ENCODE measurements at places on chromosomes 3 and 15.

GRCh38 chr15:49990835-49991545 is 128.0 kb downstream of the ATP8B4 start:
- peak; percentile 15 for DNase-seq

DNA sequence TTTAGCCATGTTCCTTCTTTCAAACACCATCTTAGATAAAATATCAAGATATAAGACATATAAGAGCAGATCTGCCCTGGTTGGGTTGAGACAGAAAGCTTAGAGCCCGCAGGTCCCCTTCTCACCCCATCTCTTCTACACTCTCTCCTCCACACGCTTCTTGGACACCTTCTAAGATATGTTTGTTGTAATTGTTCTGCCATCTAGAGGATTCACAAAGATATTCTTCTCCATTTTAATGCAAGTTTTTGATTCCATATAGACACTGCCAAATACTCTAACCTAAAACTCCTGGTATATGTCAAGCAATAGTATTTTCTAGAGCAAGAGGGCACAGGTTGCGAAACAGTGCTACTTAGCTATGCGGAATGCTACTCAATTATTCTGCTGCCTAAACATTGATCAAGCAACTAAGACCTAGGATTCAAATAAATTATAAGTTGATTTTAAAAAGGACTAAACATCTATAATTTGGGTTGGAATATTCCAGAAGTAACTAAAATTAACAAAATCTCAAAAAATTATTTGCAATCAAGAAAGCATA is 6.8 kb downstream of the CHRM5 start:
- no peak for DNase-seq

DNA sequence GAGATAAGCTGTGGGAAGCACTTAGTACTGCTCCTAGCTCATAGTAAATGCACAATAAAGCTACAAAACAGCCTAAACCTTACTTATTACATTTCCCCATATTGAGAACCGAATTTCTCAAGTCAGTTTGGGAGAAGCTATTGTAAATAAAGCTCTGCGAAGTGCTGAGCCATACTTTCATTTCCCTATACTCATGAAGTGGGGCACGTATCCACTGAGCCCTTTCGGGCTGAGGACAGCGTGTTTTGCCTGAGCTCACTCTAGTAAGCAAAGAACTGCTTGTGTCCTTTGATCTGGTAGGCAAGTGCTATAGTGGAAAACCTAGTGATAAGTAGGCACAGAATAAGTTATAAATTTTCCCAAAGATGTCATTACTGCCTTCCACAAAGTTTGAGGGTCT is 165.0 kb downstream of the RSL24D1 start:
- DNase-seq: no peak

DNA sequence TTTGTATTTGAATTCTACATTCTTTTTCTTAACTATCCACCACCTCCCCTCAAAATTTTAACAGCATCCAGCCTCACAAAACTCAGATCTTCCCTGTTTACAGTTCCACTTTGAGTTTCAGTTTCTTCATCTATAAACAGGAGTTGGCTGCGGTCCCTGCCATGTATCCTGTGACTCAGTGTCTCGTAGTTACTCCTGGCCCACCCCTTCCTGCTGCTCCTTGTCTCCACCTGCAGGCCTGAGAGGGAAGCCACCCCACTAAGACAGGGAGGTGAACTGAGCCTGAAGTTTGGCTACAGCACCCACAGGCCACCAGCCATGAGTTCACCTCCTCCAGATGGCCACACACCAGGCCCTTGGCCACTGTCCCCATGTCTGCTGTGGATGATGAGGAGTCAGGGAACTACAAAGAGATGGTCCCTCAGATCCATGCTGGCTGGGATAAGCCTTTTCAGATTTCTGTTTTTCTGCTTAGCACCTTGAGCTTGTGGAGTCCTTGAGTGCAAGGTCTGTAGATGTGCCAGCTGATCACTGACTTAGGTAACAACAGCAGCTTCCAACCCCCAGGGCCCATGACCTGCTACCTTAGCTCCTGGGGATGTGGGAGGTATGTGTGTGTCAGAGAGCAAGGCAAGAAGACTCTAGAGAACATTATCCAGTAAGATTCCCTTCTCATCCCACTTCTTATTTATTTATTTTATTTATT is 37.5 kb downstream of the CD86 start:
- peak; percentile 72 for DNase-seq

DNA sequence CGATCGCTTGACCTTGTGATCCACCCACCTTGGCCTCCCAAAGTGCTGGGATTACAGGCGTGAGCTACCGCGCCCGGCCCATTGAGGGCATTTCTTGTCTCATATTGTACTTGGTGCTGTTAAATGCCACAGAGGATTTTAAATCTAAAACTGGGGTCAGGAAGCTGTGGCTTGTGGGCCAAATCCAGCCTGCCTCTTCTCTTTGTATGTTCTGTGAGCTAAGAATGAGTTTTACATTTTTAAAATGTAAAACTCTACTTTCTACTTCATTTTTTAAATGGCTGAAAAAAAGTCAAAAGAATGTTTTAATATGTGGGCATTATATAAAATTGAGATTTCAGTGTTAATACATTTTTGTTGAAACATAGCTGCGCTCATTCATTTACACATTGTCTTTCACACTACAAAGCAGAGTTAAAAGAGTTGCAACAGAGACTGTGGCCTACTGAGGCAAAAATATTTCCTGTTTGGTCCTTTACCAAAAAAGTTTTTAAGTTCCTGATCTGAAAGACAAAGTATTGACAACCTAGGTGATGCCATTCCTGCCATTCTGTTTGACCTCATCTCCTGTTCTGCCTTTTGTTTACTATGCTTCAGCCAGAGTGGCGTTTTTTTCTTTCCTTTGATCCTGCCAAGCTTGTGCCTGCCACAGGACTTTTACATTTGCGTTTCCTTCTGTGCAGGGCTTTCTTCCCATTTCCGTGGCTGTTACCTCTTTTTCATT is 50.4 kb downstream of the PDCD6IP start:
- no peak for DNase-seq

DNA sequence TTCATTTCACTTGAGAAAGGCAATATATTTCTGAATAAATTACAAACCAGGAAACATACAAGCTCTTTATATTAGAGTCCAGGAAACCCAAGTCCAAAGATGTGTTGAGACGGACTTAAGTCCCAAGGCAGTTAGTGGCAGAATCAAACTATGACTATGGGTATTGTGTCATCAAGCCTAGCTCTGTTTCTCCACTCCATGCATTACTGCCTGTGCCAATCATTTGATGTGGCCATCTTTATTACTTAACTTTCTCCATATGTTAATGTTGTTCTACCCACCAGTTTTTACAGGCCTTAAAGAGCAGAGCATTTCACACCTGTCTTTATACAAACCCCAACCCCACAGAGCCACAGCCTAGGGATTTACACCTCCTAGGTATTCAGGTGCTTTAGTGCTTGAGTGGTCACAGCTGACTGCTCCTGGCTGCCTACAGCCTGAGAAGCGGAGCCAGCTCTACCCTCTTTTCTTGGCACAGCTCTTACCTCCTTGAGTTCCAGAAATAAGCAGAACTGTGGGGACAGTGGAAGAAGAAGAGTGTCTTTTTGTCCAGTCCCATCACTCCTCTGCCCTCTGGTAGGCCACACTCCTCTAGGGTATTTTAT is 92.1 kb downstream of the DTWD1 start:
- no peak for DNase-seq

- DNase-seq: no peak
Measured at GRCh38 chr3:152356870-152357276, 88.1 kb downstream of the MBNL1 start.

DNA sequence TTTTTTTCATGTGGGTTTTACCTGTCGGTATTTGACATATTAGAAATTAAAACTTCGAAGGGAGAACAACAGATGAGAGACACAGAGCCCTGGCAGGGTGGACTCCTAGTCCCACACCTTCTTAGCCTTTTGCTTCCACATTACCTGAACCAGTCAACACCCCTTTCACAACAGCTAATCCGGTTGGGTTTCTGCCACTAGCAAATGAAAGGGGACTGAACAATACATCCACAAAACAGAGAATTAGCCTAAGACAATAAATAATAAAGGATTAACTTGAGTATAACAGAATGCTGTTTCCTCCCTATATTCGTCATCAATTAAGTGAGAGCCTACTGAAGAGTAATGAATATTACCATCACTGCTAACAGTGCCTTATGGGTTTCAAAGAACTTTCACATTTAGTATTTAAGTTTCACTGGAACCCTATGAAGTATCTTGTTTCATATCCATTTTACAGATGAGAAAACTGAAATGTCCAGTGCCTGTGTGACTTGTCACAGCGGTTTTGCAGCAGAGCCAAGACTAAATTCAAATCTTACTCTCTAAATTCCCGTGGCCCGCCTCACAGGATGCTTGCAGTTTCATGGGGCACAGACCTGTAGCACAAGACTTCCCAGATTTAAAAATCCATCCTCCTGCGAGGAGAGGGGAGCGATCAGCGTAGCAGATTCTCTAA is 1.0 kb upstream of the RAB8B start:
- peak; percentile 42 for DNase-seq

- peak; percentile 19 for DNase-seq
Measured at GRCh38 chr3:186520957-186521842, 23.0 kb downstream of the CRYGS start.

GRCh38 chr3:57826952-57827723 is 71.0 kb downstream of the SLMAP start:
- DNase-seq: no peak

- DNase-seq: peak; percentile 37
Measured at GRCh38 chr15:67550522-67550921, 8.0 kb downstream of the MAP2K5 start.

GRCh38 chr3:128430731-128431130 is 36.0 kb downstream of the DNAJB8 start:
- DNase-seq: no peak

- DNase-seq: peak; percentile 100
Measured at GRCh38 chr15:41972253-41973242, at the start of gene EHD4. EHD4 (minus strand) TSS chr15:41972557; CDS start chr15:41972494, 63 bp downstream.

DNA sequence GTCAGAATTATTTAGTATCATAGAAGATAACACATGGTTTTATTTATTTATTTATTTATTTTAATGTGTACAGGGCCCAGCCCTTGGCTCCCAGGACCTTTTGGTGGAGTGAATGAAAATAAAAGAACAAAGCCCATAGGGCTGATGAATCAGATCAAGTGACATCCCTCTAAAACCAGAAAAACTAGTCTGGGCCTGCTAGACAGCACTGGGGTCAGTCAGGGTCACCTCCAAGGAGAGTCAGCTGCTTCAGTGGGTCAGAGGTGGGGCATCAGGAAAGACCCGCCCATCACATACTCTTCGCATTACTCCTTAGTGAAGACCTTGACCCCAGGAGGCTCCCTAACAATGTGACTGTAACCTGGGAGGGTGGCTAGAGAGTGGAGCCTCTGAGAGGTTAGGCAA is 12.8 kb downstream of the PPCDC start:
- peak; percentile 89 for DNase-seq

DNA sequence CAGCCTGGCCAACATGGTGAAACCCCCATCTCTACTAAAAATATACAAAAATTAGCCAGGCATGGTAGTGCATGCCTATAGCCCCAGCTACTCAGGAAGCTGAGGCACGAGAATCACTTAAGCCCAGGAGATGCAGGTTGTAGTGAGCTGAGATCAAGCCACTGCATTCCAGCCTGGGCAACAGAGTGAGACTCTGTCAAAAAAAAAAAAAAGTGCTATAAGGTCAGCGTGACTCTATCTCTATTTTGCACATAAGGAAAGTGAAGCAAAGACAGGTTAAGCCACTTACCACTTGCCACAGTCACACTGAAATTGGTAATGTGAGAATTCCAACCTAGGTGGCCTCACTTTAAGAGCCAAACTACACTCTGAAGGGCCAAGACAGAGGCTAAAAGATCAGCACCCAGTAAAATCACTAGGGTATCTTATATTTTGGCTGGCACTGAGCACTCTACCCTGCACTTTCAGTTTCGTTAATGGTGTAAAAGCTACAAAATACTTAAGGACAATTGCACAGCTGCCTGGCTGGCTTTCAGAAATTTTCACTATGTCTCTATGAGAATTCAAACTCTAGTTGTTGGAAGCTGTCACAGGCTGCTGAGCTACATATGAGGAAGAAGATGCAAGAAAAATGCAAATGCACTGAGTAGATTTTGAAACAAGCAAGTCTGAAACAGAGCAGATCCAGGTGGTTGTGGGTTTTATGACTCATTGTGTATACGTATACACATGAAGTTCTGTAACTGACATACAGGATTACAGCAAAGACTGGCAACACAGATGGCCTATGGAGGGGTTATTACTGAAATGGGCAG is 32.7 kb downstream of the TRANK1 start:
- peak; percentile 72 for DNase-seq

DNA sequence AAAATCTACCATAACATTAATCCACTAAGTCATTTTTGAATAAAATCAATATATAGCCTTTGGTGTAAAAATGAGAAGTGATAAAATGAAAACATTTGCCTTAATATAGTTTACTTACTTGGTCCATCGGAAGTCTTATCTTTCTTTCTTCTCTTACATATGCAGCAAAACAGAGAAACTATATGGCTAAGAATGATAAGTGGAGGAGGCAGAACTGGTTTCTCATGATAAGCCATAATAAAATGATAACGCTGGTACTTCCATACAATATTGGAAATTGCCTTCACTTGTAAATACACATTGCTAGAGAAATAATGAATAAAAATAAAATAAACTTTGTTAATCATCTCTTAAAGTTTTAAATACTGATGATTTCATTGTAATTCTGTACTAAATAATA is 47.8 kb upstream of the USP50 start:
- no peak for DNase-seq

GRCh38 chr3:131001071-131001470 is 25.6 kb downstream of the ASTE1 start:
- DNase-seq: no peak

DNA sequence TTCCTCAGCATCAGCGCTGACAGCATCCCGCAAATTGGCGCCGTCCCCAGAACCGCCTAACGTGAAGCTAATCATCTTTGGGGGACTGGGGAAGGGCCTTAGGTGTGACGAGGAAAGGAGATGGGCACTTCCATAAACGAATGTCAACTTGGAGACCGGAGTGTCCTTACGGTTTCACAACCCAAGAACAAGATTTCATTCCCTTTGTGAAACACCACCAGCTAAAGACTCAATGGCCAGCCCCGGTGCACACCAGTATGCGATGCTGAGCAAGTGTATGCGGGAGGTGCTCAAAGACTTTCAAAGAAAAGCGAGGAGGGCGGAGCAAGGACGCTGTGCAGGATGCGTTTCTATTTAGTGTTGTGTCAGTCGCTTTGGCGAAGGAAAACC is 759 bp upstream of the TTBK2 start:
- peak; percentile 47 for DNase-seq

DNA sequence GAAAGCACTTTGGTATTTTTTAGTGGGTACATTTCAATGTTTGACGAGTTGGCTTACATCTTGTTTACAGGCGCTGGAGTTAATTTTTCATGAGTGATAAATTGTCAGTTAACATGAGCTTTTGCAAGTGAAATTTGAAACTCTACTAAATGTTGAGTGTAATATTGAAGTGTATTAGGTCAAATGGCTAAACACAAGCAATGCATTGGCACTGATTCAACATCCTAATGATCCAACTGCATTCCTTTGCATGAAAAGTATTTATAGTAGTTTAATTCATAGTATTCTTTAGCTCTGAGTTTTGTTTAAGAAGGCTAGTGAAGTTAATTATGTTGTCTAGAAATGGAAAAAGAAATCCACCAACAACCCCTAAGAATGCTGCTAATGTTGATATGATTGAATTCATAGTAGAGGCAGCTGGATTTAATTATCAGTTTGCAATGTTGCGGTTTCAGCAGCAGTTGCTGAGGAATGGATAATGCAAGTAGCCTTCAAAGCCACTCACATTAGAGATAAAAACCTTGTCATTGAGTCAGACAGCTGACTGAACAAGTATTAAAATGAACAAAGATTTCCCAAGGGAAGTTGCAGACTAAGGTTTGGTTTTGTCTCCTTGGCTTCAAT is 245.6 kb upstream of the GOLIM4 start:
- DNase-seq: peak; percentile 4

Data from M059J (cell line).